Spleen (tissue), 13 donors: ENCODE measurements at places on chromosomes 13 and 19. TPM values are rescaled to one million over a fixed set of nuclear protein-coding genes. Genes with fewer than 3 reads are reported as not detected.

DNA sequence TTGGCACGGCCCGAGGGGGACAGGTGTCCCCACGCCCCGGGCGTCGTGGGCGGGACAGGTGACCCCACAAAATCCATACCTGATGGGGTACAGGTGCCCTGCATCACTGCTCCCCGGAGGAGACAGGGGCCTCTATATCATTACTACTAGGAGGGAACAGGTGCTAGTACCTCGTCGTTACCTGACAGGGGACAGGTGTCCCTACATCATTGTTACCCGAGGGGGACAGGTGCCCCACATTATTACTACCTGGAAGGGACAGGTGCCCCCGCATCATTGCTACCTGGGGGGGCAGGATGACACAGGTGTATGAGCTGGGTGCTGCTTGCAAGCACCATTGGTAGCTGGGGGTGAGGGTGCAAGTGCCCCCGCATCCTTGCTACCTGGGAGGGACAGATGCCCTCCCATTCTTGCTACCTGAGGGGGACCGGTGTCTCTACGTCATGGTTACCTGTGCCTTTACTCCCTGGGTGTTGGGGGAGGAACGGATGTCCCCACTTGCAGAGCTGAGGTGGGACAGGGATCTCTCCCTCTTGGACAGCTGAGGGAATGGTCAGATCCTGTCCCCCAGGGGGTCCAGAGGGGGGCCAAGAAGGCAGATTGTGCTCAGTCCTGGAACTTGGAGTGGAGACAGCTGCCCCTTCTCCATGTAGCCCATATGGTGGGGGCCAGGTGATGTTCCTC, 620 bp downstream of the CRTC1 start:
- peak overlapping the region; percentile 59 for H3K4me3 ChIP-seq
- DNase-seq = no peak
- H3K27me3 ChIP-seq = no peaks in the 10 kb centered on the region
- peaks cover 30% of the 10 kb centered on the region for H3K4me1 ChIP-seq

DNA sequence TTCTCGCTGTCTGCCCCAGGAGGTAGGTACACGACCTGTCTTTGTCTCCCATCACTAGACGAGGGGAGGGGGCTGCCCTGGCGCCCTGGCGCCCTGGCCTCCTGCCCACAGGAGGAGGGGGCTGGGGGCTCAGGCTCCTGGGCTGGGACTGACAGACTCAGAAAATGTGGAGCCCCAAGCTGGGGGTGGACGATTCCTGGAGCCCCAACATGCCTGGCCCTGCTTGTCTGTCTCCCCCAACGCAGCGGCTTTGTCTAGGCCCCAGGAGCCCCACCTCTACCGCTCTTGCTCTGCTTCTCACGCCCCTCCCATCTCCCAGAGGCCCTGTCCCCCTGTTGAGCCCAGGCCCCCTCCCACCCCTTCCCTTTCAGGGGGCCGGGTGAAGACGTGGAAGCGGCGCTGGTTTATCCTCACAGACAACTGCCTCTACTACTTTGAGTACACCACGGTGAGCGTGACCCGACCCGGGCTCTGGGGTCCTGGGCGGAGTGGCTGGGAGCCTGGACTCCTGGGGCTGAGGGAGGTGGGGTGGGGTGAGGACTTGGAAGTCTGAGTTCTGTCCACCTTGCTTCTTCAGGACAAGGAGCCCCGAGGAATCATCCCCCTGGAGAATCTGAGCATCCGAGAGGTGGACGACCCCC, 8.6 kb downstream of the CYTH2 start:
- H3K4me1 ChIP-seq = peaks cover 5% of the 10 kb centered on the region
- no peak for DNase-seq
- H3K27me3 ChIP-seq = no peaks in the 10 kb centered on the region

ZNF442 gene
- 1.5 TPM for polyA plus RNA-seq

DNA sequence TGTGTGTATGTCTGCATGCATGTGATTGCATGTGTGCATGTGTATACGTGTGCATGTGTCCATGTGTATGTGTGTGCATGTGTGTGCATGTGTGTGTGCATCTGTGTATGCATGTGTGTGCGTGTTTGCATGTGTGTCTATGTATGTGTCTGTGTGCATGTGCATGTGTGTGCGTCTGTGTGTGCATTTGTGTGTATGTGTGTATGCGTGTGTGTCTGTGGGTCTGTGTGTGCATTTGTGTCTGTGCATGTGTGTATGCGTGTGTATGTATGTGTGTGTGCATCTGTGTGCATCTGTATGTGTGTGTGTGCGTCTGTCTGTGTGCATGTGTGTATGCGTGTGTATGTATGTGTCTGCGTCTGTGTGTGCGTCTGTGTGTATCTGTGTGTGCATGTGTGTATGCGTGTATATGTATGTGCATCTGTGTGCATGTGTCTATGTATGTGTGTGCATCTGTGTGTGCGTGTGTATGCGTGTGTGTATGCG, 3.0 kb downstream of the STXBP2 start:
- no peak overlapping the region for H3K27ac ChIP-seq
- H3K4me3 ChIP-seq = no peak overlapping the region
- no peak for DNase-seq
- H3K27me3 ChIP-seq = no peaks in the 10 kb centered on the region
- peaks cover 33% of the 10 kb centered on the region for H3K4me1 ChIP-seq

GRCh38 chr19:38072776-38073750, 151.0 kb downstream of the DPF1 start:
- H3K36me3 ChIP-seq = peaks cover 30% of the 10 kb centered on the region
- no peaks in the 10 kb centered on the region for H3K4me1 ChIP-seq
- H3K27ac ChIP-seq = no peak overlapping the region
- H3K4me3 ChIP-seq = no peak overlapping the region

- no peak overlapping the region for H3K27ac ChIP-seq
- H3K4me3 ChIP-seq = no peak overlapping the region
- no peak for DNase-seq
- no peaks in the 10 kb centered on the region for H3K27me3 ChIP-seq
Measured at GRCh38 chr19:29449371-29449770, 76.4 kb upstream of the VSTM2B start.

- H3K27me3 ChIP-seq = no peaks in the 10 kb centered on the region
- H3K4me3 ChIP-seq = no peak overlapping the region
- DNase-seq = no peak
Measured at GRCh38 chr19:43691755-43692154, 21.8 kb upstream of the PLAUR start.

DNA sequence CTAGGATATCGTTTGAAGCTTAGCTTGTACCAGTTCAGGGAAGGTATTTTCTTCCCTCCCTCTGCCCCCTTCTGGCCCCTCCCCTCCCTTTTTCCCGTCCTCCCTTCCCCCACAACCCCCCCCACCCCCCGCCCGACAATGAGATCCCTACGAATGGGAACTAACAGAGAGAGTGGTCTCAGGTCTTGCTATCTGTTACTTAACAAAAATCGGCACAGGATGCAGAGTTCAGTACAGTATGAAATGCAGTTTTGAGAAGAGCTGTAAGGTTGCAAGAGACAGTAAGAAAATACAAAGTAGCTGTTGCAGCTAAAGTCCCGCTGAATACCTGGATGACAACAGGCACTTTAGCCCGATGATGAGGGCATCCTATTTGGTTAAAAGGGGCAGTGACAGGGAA, 3.1 kb upstream of the DACH1 start:
- no peak overlapping the region for H3K4me3 ChIP-seq
- H3K27me3 ChIP-seq = peaks cover 6% of the 10 kb centered on the region
- H3K4me1 ChIP-seq = peaks cover 27% of the 10 kb centered on the region
- no peaks in the 10 kb centered on the region for H3K36me3 ChIP-seq
- H3K27ac ChIP-seq = no peak overlapping the region
- no peak for DNase-seq

- H3K4me1 ChIP-seq = peaks cover 16% of the 10 kb centered on the region
- H3K4me3 ChIP-seq = no peak overlapping the region
- no peak for DNase-seq
Measured at GRCh38 chr13:26980099-26981031, 191.2 kb downstream of the USP12 start.
